ENCODE measurements at places on chromosomes 2 and 18.

- DNase-seq, result no peak
Observed at GRCh38 chr18:74478880-74479279, 17.3 kb upstream of the CNDP2 start.

GRCh38 chr2:68968221-68968620 lies 6.2 kb upstream of the GKN1 start:
- DNase-seq, result no peak

DNA sequence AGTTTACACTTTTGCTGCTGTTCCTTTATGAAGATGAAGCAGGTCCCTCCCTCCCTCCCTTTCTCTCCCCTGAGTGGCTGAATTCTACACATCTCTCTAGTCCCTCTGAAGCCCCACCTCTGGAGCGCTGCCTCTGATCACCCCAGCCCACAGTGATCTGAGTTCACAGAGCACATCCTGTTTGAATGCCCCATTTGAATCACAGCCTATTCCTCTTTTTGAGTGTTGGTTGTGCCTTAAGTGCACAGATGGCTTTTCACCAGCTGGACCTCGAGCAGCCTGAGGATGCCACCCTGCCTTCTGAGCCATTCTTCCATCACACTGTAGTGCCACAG lies 87.1 kb downstream of the ITGB1BP1 start:
- no peak for DNase-seq

DNA sequence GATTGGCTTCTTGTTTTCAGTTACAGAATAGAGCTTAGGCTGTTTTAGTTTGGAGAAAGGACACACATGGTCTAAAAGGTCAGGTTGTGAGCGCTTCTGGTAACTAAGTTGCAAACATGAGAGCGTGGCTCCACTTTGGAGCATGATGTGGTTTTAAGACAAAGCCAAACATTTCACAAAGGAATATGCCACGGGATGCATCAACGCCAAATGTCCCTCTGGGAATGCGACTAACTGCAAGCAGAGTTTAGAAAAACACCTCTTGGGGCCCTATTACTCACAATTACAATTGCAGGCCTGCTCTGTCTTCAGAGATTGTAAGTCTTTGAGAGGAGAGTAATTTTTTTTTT lies 25.4 kb downstream of the MYO7B start:
- DNase-seq, result no peak

DNA sequence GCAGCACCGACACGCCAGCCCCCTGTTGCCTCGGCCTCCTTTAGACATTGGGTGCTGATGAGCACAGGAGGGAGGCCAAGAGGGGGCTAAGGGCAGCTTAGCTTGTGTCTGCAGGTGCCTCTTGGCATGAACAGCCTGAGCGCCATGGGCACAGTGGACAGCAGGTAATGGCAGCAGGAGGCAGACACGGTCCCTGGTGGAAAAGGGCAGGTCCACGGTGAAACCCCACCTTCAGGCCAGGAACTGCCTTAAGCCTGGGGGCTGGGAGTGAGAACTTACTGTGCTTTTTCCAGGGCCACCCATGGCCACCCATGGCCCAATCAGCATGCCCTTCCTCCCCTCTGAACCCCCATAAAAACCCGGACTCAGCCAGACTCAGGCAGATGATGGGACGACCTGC lies 633.4 kb upstream of the TMEFF2 start:
- no peak for DNase-seq

GRCh38 chr2:130828461-130828860 lies 8.3 kb upstream of the ARHGEF4 start:
- DNase-seq, result no peak

- no peak for DNase-seq
Observed at GRCh38 chr2:222448748-222449181, 24.4 kb downstream of the SGPP2 start.

All from RPMI8226 (cell line).